ENCODE measurements at places on chromosomes 3 and 15.
A peak's percentile ranks its signal among the peaks of the same experiment; 100 is the strongest.

DNA sequence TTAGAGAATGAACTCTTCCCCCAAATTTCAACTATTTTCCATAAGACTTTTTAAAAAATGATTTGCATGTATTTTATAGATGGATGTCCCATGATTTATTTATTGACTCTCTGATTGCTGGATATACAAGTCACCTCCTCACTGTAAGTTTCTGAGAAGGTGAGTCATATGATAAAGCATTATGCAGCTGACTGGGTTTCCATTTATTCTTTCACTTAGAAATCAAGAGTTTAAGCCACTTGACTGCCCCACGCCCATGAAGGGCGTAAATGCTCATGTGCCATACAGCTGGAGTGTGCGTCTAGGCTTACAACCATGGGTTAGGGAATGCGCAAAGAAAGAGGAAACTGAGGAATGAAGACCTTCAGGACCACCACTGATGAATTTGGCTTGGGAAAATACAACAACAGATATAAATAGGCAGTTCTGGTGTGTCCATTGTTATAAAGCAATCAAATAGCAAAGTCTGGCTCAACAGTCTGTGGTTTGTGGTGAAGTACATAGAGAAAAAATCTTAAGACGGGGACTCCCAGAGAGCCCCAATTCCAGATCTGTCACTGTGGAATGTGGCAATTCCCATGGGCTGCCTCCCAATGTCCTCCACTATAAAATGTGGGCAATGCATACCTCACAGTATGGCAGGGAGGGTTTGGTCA, 20.3 kb downstream of the SLCO2A1 start:
- DNase-seq, result peak; percentile 86

DNA sequence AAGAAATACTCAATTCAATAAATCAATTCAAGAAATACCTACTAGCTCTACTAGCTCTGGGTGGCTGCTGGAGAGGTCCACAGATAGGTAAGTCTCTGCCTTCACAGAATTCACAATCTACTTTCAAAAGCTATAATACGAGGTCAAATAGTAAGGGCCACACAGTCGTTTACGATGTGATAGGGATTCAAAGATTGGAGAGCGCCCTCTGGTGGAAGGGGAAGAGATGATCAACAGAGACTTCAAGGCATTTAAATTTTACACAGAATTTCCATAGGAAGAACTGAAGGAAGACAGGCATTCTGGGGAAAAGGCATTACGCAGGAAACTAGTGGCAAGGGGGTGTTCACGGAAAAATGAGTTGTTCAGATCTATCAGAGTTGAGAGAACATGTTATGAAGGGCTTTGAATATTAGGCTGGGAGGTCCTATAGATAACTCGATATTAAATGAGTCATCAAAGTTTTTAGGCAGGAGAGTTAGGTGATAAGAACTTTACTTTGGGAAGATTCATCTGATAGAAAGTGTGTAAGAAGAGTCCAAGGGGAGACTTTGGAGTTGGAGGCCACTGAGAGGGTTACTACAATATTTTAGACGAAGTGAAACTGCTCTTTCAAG, 128.8 kb downstream of the FRMD5 start:
- peak; percentile 64 for DNase-seq

DNA sequence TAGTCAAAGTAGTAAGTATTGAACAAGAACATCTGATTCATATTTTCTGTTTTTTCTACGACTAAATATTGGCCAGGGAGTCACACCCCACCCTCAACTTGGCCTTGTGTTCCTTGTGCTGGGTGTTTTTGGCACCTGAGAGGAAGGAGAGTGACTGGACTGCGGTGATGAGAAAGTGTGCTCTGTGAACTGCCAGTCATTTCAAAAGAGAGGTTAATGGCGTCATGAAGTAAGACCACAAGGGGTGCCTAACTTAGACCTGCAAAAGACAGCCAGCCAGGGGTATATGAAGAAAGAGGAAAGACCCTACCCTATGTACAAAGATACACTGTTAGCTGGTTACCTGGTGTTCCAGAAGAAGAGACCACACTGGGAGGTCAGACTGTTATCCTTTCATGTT, 58.4 kb upstream of the COL8A1 start:
- no peak for DNase-seq

GRCh38 chr3:124558991-124559845, 171.0 kb upstream of the UMPS start:
- peak; percentile 97 for DNase-seq

- DNase-seq, result no peak
Observed at GRCh38 chr15:80324545-80325080, 72.6 kb upstream of the CTXND1 start.

Measured in renal cortical epithelial cell (primary cell).